ENCODE measurements at places on chromosomes 1 and 21.

DNA sequence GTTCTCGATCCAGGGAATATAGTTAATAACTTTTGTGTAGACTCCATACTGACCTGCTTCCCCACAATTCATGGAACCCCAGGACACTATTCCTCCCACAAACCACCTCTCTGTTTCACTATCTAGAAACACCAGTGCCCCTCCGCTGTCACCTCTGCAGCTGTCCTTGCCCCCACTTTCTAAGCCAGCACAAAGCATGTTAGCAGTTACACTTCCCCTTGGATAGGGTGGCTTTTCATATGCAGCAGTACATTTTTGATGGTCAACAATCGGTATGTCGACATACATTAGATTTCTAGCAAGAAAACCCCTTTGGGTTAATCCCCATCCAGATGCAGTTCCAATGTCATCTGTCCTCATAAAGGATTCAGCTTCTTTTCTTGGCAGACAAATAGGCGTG is 14.4 kb downstream of the TARDBP start:
- DNase-seq: no peak

DNA sequence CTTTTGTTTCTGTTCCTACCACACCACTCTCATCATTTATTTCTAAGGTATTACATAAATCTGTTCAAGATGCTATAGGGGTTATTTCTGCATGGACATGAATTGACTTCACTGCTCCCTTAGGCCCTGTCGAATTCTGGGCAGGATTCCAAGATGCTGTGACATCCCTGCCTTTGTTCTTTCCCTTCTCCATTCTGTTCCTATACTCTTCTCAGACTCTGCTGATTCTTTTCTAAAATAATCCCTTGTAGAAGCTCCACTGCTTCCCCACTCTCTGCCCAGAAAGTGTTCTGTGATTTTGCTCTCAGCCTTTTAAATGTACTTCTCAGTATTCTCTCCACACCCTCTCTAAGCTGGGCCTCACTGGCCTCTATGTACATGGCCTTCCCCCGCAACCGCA is 99.2 kb downstream of the PHTF1 start:
- no peak for DNase-seq

DNA sequence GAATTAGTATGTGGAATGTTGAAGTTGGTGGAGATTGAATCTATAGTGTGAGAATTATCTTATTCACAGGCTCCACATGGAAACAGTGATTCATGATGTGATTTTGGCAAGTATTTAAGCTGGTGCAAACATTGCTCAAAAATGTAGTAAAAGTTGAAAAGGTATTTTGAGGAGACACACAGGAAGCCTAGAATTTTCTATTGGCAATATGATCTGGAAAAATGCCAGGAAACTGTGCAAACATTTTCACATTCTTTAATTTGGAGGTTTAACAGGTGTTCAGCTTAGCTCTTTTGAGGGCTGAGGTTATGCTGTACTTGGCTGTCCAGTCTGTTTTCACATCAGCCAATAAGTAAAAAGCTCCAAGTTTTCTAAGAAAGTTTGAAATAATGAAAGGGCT is 327.3 kb downstream of the RWDD3 start:
- no peak for DNase-seq

DNA sequence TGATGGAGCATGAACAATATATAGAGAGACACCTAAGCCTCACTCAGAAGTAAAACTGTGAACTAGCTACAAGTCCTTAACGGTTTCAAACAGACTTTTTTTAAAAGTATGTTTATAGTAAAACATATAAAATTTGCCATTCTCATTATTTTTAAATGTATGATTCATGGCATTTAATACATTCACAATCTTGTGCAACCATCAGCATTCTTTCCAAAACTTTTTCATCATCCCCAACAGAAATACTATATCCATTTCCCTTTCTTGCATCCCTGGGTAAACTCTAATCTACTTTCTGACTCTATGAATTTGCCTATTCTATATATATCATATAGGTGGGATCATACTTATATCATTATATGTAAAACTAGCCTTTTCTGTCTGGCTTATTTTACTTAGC is 25.5 kb downstream of the EVI5 start:
- no peak for DNase-seq

DNA sequence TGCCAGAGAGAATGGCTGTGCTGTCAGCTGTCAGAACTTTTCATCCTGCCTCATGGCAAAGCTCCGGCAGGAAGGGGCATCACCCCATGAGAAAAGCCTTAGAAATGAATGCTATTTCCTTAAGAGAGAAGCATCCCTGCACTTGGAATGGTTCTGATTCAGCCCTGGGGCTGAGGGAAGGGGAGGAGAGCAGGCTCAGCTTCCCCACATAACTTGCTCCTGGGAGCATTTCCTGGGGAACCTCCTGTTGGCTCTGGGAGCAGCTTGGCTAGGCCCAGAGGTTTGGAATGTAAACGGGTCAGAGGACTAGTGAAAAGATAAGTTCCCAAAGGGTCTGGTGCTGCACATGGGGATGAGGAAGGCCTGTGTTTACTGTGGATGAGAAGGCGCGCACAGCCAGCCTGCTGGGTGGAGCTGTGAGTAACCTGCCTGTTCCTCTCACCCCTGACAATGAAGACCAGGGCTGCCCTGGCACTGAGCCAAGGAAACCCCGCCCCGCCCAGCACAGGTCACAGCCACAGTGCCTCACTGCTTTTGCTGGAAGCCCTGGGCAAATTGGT is 5.0 kb downstream of the PRELP start:
- DNase-seq: no peak

DNA sequence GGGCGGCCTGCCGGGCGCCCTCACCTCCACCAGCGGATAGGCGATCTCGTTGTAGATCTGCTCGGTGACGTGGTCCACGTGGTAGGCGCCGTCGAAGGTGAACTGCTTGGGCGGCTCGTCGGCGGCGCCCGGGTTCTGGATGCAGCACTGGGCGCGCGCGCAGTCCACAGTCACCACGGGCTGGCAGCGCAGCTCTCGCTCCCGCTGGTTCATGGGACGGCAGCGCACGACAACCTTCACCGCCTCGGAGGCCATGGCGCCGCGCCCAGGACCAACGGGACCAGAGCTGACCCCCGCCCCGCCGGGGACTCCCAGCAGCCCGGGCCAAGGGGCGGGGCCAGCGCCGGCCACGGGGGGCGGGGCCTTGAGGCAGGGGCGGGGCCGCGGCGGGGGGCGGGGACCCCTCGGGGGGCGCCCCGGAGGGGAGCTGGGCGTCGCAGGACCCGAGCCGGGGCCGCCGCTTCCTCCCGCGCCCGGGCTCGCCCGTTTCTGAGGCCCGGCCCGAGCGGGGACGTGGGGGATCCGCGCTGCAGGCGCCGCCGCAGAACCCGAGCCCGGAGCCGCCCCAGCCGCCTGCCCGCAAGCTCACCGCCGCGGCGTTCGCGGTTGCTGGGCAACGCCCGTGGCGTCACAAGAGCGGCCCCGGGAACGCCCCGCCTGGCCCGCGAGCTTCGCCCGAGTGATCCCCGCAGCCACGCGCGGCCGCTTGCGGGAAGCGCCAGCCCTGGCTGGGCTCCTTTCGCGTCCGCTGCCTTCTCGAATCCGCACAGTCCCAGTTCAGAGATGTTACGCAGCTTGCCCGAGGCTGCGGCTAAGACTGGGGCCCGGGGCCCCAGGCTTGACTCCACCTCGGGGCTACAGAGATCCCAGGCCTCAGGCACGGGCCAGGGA is at the start of gene KIF17:
Gene KIF17, minus strand, starts transcription at position 556 of the 891 bp plus-strand sequence. Its CDS starts 301 bp downstream, at position 255.
- peak; percentile 86 for DNase-seq

GRCh38 chr1:119987686-119988085 is 81.8 kb downstream of the NOTCH2 start:
- DNase-seq: no peak

DNA sequence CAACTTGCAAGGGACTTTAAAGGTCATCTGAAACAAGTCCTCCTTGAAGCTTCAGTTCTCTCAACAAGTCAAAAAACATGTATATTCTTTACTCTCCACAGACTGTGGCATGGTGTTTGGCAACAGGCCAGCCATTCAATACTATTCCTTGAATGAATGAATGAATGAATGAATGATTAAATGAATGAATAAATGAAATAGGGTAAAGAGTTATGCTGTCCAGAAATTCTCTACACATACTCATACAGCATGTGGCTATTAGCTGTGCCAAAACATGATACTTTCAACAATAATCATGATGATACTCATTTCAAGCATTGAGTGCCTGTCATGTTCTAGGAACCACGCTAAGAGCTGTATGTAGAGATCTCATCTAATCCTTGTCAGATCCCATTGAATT is 356.1 kb downstream of the BARHL2 start:
- no peak for DNase-seq

DNA sequence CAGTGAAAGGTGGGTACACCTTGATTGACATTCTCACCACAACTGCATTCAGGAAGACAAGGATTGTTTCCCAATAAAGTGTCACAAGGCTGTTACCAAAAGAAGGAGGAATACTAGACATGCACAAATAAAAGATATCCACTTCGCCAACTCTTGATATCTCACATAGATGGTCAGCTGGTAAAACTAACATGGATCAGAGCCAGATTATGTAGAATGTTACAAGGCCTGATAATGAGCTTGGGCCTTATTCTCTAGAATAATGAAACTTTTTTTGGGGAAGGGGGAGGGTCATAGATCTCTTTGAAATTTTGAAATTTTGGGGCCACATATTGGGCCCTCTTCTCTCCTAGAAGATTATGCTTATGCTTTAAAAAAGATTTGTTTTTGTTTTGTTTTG is 24.9 kb downstream of the RAP1A start:
- DNase-seq: no peak

DNA sequence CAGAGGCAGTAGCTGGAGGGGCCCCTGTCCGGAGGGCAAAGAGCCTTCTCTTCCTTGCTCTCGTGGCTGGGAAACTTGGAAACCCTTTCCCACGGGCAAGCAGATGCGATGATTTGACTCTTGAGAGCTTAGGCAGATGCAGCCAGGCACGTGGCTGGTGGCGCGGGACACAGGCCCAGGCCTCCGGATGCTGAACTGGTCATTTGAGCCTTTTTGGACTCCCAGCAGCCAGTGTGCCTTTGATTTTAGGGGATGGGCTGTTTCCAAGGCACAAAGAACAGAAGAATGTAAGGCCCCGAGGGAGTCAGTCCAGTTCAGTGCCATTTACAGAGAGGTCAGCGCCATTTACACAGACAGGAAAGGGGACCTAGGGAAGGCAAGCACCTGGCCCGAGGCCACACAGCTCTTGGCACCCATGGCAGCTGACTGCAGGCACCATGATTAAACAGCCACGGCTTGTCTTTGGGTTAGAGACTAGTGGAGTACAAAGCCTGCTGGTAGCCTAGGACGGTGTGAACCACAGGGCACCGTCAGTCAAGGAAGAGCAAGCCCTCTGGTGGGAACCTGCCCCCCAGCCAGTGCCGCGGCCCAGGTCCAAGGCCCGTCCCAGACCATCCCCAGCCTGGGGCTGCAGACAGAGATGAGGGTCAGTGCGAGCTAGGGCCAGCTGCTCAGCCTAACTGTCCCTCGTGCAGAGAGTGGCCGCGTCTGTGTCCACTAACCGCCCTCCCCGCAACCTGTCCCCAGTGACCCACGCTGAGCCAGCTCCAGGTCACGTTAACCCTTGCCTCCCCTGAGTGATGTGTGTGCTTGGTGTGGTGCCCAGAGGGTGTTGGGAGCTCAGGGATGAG is 20.4 kb upstream of the CCDC27 start:
- no peak for DNase-seq

GRCh38 chr1:180981596-180982387 is 40.9 kb downstream of the STX6 start:
- DNase-seq: peak; percentile 6

DNA sequence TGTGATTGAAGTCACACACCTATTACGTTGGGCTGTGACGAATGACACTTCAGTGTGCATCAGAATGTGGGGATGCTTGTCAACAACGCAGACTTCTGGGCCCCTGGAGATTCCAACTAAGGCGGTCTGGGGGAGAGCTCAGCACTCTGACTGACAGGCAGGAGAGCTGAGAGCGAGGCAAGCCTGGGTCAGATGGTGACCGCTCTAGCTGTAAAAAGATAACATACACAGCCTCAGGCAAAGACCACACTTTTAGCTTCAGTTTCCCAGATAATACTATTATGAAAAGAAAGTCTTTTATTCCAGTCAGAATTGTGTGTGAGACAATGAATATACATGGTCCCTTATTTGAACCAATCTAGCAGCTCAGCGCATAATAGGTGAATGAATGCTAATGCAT is 25.4 kb downstream of the EDARADD start:
- DNase-seq: no peak

DNA sequence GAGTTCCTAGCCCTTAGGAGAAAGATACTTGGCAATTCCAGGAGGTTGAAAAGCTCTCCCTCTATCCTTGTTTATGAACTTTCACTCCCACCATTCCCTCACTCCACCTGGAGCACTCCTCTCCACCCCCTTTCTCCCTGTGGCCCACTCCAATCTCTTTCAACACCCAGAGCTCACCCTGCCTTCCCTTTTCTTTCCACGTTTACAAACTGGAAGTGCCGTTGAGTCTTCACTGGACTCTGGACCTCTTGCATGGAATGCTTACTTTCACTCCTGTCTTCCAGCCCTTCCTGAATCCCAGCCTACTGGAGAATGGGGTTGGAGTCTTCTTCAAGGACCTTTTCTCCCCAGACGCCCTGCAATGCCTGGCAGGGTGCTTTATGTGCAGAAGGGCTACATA is 198.5 kb downstream of the RHOU start:
- DNase-seq: no peak
